Mesangial cell (primary cell): ENCODE measurements at places on chromosomes 5 and 9. TPM values are rescaled to one million over a fixed set of nuclear protein-coding genes. Genes with fewer than 3 reads are reported as not detected.

The PRUNE2 gene
- 4.2 and 7.7 TPM in 2 replicates for total RNA-seq

The PCDHGA5 gene
- total RNA-seq: 0.33 and 1.5 TPM in 2 replicates

The SDHA gene
- 73.8 and 77.4 TPM in 2 replicates for total RNA-seq

The OR1J2 gene
- total RNA-seq: not detected in 2 replicates

The NR4A3 gene
- 0.13 TPM in 1 of 2 replicates, not detected in the other for total RNA-seq

The TMEM215 gene
- not detected in 2 replicates for total RNA-seq

The SLC4A9 gene
- total RNA-seq: 0.13 TPM in 1 of 2 replicates, not detected in the other

The SPATA31D4 gene
- total RNA-seq: not detected in 2 replicates

The PRLR gene
- under 0.01 and 0.51 TPM in 2 replicates for total RNA-seq

The C9 gene
- not detected in 2 replicates for total RNA-seq

The SLC46A2 gene
- total RNA-seq: not detected in 2 replicates

The PCDH1 gene
- 0.76 and 1.1 TPM in 2 replicates for total RNA-seq

The FBP2 gene
- total RNA-seq: not detected in 2 replicates

The WDR38 gene
- 0.13 TPM in 1 of 2 replicates, not detected in the other for total RNA-seq

The WHRN gene
- total RNA-seq: 2.8 and 8.7 TPM in 2 replicates

The ROR2 gene
- 0.98 and 4.9 TPM in 2 replicates for total RNA-seq

The CCDC192 gene
- not detected in 2 replicates for total RNA-seq

The ZNF883 gene
- total RNA-seq: 2.4 and 6.3 TPM in 2 replicates

The UHRF2 gene
- total RNA-seq: 20.0 and 30.6 TPM in 2 replicates

The IL13 gene
- not detected in 2 replicates for total RNA-seq

The PCDH12 gene
- not detected in 2 replicates for total RNA-seq

The GBGT1 gene
- 5.3 and 6.5 TPM in 2 replicates for total RNA-seq

The MSMP gene
- total RNA-seq: not detected in 2 replicates

The BNC2 gene
- 11.4 and 18.1 TPM in 2 replicates for total RNA-seq

The NDUFS4 gene
- 63.9 and 71.0 TPM in 2 replicates for total RNA-seq

The ZBTB6 gene
- total RNA-seq: 4.2 TPM in 2 replicates

The PCDHB8 gene
- 0.25 TPM in 1 of 2 replicates, not detected in the other for total RNA-seq

The PCDHA1 gene
- total RNA-seq: under 0.01 and 0.16 TPM in 2 replicates

The TOR4A gene
- 50.8 and 52.1 TPM in 2 replicates for total RNA-seq

The SPINK13 gene
- 0.25 TPM in 1 of 2 replicates, not detected in the other for total RNA-seq

The PRRC1 gene
- total RNA-seq: 35.4 and 40.9 TPM in 2 replicates

The CBY3 gene
- 0.81 TPM in 1 of 2 replicates, not detected in the other for total RNA-seq

The IFNA10 gene
- not detected in 2 replicates for total RNA-seq

The NUTM2G gene
- not detected in 2 replicates for total RNA-seq

The LHX6 gene
- under 0.01 and 0.13 TPM in 2 replicates for total RNA-seq

The ADCY2 gene
- not detected in 2 replicates for total RNA-seq

The NAIF1 gene
- 8.3 and 8.5 TPM in 2 replicates for total RNA-seq
